Stimulated activated CD4-positive, alpha-beta T cell treated with anti-CD3 and anti-CD28 coated beads, Interleukin-2, amount 100 ng/mL, for 24 hours (primary cell): ENCODE measurements at places on chromosomes 4 and X.

GRCh38 chr4:101411926-101412325 is 64.6 kb upstream of the PPP3CA start:
- no peak for DNase-seq

DNA sequence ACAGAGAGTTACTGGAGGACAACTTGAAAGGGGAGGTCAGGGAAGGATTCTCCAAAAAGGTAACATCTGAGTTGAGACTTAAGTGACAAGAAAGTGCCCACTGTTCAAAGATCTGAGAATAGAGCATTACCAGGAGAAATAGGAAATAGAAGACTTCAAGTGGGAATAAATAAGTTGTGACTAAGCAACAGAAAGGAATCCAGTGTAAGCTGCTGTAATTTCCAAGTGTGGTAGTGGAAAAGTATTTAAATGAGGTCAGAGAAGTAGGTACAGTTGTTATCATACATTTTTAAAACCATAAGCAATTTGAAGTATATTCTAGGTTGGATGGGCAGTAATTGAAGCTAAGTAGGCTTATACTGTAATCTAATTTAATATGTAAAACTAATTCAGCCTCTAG is 211.9 kb downstream of the FBXO8 start:
- no peak for DNase-seq

DNA sequence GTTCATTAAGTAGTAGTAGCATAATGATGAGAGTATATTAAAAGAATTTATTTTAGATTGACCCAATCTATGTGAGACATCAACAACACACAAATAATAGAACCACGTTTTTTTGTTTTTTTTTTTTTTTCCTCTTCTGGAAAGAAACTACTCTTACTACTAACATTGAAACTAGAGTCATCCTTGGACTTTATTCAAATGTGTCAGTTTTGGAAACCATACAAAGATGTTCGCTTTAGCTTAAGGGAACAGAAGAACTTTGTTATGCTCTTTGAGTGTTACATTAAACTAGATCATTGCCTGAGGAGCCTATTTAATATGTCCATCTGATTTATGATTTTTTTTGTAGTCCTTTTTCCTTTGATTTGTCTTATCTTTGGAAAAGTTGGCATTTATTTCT is 166.7 kb downstream of the RPA4 start:
- no peak for DNase-seq

DNA sequence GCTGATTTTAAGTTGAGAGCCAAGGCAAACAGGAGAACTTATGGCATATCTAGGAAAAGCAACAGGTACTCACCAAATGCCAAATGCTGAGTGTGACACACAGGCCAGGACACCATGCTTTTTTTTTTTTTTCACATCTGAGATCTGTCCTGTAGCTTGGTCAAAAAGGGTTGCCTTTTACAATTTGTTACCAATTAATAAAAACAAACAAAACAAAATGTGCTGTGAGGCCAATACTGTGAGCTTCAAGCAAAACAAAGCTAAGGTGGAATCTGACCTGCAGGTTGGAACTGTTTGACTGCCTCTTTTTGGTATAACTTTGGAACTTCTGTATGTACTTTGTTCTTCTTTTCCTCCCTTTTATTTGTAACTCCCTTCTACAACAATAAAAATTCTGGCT is 548.5 kb upstream of the IGFBP7 start:
- DNase-seq: no peak

DNA sequence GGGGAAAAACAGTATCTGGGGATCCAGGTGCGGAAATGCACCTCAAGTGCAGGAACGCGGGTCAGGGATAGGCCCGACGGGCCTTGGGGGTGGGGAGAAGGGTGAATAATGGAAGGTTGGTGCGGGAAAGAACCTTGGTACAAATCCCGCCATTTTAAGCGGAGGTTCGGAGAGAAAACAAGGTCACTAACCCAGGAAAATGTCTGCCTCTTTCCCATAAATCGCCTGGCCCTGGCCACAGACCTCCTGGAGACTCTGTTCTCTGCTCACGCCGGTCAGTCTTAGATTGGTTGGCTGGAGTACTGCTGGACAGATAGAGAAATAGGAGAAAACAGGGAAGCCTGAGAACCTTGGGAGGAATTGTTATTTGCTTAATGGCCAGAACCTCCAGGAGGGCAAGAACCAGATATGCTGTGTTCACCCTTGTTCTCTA is 897 bp upstream of the FBXL5 start:
- no peak for DNase-seq

DNA sequence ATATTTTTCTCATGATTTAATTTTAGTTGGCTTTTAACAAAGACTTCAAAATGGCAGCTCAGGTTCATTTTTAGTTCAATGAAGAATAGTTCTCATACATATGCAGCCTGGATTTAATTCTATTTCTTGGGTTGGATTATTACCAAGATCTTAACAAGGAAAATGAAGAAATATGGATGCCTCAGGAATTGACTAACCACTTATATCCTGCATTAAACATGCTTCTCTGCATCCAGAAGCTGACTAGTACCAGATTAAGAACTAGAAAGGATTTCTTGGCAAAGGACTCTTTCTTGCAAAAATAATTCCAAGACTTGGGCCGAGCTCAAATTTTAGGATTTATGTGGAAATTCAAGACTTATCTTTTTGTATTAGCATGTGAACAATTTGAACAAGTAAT is 5.6 kb upstream of the KLHL2 start:
- DNase-seq: no peak

- DNase-seq: no peak
Observed at GRCh38 chr4:112637552-112637866, 566 bp downstream of the LARP7 start.
